ENCODE measurements at places on chromosomes 13 and 19. TPM values are rescaled to one million over a fixed set of nuclear protein-coding genes. Genes with fewer than 3 reads are reported as not detected.

Gene EDDM13
- total RNA-seq, result 2.9 TPM

Gene FPR2
- total RNA-seq, result not detected

Gene PLK5
- not detected for total RNA-seq

Gene MISP3
- 3.5 TPM for total RNA-seq

Gene CD33
- total RNA-seq, result 21.1 TPM

Gene CGB2
- total RNA-seq, result not detected

Gene SLC39A3
- 25.4 TPM for total RNA-seq

Gene ZNF426
- total RNA-seq, result 16.1 TPM

Gene CD37
- 278 TPM for total RNA-seq

Gene NKPD1
- 0.10 TPM for total RNA-seq

Gene ZNF254
- 10.2 TPM for total RNA-seq

Gene CYP4F2
- total RNA-seq, result not detected

Gene NXNL1
- total RNA-seq, result not detected

Gene METTL21C
- total RNA-seq, result not detected

Gene UBA52
- total RNA-seq, result 1,374 TPM

Gene BEST2
- not detected for total RNA-seq

Gene KRTDAP
- total RNA-seq, result not detected

Gene PTGER1
- total RNA-seq, result 0.93 TPM

Gene KLK2
- 0.35 TPM for total RNA-seq

Gene KIR2DL1
- total RNA-seq, result not detected

Gene FGF9
- total RNA-seq, result 0.08 TPM

Gene NECTIN2
- total RNA-seq, result 0.38 TPM

Gene LRP3
- total RNA-seq, result not detected

Gene ZNF793
- 2.3 TPM for total RNA-seq

Gene MBD3L3
- not detected for total RNA-seq

Gene ELF1
- 169 TPM for total RNA-seq

Gene ADM5
- 2.6 TPM for total RNA-seq

Gene ZNF221
- total RNA-seq, result 1.5 TPM

Gene GRK1
- not detected for total RNA-seq

Gene KLK13
- total RNA-seq, result not detected

Gene ZNF99
- not detected for total RNA-seq

Gene UCHL3
- total RNA-seq, result 32.6 TPM

Gene SAMD4B
- 54.8 TPM for total RNA-seq

Gene S1PR5
- total RNA-seq, result 0.68 TPM

Gene KLK10
- not detected for total RNA-seq

Gene EXOC3L2
- not detected for total RNA-seq

Gene SIGLEC5
- not detected for total RNA-seq

Gene SBSN
- not detected for total RNA-seq

Gene C13orf42
- total RNA-seq, result not detected

Gene PRODH2
- not detected for total RNA-seq

Gene TYROBP
- total RNA-seq, result 0.58 TPM

Gene NDFIP2
- 53.2 TPM for total RNA-seq

Gene KL
- 0.08 TPM for total RNA-seq

Gene TPRX1
- not detected for total RNA-seq

Gene IL4I1
- total RNA-seq, result 26.4 TPM

Gene ERCC5
- 89.9 TPM for total RNA-seq

Gene CNMD
- not detected for total RNA-seq

Gene MRPS31
- 34.0 TPM for total RNA-seq

Gene GARIN5A
- 0.33 TPM for total RNA-seq

Gene MKNK2
- 253 TPM for total RNA-seq

Gene FAM124A
- 0.08 TPM for total RNA-seq

Gene KIR3DL3
- not detected for total RNA-seq

Gene SIGLEC12
- total RNA-seq, result 0.43 TPM

Gene CEACAM19
- total RNA-seq, result not detected

Gene SELENOW
- 110 TPM for total RNA-seq

Gene FXYD1
- total RNA-seq, result 3.3 TPM

Gene DHDH
- total RNA-seq, result 1.6 TPM
